Activated T-cell treated with anti-CD3 and anti-CD28 coated beads for 4 hours (primary cell): ENCODE measurements at places on chromosomes 7 and 10.

GRCh38 chr7:81926154-81926553 is 156.3 kb upstream of the HGF start:
- no peak for DNase-seq

DNA sequence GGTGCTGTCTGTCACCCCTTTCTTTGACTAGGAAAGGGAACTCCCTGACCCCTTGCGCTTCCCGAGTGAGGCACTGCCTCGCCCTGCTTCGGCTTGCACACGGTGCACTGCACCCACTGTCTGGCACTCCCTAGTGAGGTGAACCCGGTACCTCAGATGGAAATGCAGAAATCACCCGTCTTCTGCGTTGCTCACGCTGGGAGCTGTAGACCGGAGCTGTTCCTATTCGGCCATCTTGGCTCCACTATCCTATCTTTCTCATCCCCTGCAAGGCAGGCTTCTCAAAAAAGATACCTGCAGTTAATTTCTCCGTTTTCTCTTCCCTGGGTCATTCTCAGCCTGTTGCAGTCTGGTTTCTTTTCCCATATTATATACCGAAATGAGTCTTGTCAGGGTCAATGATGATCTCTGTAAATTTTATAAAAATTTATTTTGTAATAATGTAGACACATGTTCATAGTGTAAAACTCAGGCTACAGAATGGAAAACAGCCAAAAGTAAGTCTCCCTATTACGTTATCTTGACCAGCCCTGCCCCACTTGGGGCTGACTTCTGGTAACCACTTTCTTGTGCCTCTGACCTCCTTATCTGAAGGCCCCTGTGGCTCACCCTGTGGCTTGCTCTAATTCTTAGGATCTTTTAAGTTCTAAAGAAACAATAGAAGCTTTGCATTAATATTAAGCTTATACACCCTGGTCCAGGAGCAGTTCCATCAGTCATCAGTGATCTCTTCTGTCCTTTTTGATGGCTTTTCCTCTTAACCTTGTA is 20.7 kb downstream of the BLVRA start:
- DNase-seq, result no peak

DNA sequence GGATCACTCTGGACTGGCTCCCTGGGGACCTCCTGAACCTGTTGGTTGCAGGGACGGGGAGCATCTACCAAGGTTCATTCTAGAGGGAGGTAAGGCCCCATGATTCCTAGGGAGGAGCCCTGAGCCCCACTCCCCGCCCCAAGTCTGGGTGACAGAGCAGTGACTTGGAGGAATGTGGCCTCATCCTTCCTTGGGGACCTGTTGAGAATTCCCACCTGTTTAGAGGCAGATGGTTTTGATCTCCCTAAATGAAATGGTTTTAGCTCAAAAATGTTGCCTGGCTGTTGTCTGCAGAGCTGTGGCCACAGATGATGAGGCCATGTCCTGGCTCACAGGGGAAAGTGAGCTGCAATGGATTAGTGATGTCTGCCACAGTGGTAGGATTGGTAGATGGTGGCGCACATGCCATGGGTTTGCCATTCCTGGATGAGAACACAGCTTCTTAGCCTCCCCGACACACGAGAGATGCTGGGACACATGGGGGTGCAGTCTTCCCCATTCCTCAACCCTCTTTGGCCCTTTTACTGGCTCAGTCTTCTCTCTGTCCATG is 12.3 kb downstream of the C10orf105 start:
- DNase-seq, result no peak

- DNase-seq, result no peak
Observed at GRCh38 chr7:80026766-80027165, 107.9 kb upstream of the GNAI1 start.

- no peak for DNase-seq
Observed at GRCh38 chr10:2145926-2146478, 408.7 kb upstream of the ADARB2 start.

DNA sequence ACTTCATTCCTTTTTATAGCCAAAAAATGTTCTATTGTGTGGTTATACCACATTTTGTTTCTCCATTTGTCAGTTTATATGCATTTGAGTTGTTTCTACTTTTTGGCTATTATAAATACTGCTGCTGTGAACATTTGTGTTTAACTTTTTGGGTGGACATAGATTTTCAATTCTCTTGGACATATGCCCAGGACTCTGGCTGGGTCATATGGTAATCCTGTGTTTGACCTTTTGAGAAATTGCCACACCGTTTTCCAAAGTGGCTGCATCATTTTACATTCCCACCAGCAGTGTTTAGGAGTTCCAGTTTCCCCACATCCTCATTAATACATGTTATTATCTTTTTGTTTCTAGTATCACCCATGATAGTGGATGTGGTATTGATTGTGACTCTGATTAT is 39.4 kb downstream of the CSGALNACT2 start:
- no peak for DNase-seq

DNA sequence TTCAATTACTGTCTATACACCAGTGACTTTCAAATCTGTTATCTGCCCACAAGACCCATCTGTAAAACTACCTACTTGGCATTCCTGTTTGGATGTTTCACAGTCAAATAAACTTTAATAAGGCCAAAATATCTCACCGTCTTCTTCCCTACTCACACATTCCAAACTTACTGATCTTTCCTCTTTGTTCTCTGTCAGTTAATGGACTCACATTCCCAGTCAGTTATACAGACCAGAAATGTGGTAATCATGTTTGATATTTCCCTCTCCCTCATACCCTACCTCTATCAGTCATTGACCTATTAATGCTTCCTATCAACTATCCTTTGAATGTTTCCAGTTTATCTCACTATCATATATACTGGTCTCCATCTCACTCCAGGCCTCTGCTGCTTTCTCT is 28.5 kb upstream of the HDAC9 start:
- no peak for DNase-seq

DNA sequence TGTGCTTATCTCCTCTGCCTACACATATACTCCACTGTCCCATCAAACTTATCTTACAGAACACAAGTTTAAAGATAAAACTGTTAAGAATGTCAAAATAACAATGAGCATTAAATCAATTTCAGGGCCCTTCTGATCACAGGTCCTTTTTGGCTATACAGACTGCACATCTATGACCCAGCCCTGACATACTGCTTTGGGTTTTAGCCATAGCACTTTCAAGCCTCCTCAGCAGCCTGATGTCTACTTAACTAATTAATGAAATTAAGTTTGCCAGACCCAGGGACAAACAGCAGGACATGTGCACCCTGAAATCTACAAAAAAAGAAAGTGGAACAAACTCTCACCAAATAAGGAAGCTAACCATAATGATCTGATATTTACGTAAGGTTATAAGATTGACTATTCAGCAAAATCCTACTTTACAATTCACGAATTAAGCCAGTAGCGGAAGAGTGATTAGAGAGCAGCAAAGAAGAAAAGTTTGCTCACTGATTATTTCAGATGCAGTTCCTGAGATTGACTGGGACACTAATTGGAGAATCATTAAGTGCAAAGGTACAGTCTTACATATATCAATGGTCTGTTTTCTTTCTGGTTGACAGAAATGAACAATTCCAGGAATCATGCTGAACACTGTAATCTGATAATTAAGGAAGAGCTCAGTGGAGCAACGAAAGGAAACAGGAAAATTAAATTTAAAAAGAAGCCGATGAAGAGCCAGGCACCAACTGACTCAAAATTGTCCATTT is 669.3 kb upstream of the LRRN3 start:
- DNase-seq, result no peak

DNA sequence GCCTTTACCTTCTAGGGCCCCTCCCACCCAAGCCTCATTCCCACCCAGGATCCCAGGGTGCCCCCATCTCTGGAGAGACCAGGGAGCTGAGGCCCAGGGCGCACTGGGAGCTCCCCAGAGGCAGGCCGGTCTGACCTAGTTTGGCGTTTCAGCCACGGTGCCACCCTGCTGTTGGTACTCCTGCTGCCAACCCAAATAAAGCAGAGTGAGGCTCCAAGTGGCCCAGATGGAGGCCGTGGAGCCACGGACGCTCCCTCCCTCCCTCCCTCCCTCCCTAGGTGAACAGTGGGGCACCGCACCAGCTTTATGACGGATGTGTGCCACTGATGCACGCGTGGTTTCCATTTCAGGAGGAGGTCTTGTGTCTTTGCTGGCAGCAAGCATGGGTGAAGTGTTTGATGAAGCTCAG is 1.8 kb downstream of the INPP5A start:
- DNase-seq, result no peak

- no peak for DNase-seq
Observed at GRCh38 chr10:104487794-104488438, 134.3 kb downstream of the CFAP58 start.

GRCh38 chr7:26378016-26378415 is 86.4 kb downstream of the SNX10 start:
- DNase-seq, result no peak
